Stimulated activated CD4-positive, alpha-beta T cell treated with anti-CD3 and anti-CD28 coated beads, TNF-alpha, amount 100 ng/mL, for 1 hour (primary cell): ENCODE measurements at places on chromosomes 16 and 17.

DNA sequence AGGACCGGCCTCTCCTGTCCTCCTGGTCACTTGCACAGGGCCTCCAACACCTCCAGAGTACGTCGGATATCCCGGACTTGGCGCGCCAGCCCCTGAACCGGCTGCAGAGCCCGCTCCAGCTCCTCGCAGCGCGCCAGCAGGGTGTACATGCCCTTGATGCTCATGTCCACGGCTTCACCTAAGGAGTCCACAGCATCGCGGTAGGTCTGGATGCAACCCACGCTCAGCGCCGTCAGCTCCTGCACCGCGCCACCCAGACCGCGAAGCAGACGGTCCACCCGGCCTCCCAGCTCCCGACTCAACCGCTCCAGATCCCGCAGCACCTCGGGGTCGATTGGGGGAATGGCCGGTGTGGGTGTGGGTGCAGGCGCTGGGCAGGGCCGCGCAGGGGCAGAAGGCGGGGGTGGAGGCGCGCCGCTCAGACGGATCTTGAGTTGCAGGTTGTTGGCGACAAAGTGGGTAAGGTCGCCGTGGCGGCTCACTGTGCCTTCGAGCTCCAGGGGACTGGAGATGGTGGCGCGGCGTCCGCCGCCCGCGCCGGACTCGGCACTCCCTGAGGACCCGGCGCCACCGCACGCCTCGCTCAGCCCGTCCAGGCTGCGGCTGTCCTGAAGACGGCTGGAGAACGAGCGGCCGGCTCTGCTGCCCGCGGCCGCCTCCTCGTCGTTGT is 804 bp downstream of the BORCS6 start:
- DNase-seq = no peak

DNA sequence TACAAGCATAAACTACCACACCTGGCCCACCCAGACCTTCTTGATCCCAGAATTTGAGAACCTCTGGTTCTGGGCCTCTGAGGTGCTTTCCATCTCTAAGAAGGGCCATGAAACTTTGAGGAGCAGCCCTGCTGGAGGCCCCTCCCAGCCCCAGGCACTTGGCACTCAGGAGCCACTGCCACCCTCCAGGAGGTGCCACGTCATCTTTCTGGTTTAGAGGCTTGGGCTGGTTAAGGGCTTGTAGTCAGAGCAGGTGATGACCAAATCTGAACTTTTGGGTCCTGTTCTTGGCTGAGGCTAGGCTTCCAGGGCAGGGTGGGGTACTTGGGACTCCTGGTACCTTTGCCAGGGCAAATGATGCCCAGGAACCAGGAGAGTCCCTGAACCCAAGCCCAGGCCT is 13.8 kb upstream of the DLX4 start:
- DNase-seq = no peak

DNA sequence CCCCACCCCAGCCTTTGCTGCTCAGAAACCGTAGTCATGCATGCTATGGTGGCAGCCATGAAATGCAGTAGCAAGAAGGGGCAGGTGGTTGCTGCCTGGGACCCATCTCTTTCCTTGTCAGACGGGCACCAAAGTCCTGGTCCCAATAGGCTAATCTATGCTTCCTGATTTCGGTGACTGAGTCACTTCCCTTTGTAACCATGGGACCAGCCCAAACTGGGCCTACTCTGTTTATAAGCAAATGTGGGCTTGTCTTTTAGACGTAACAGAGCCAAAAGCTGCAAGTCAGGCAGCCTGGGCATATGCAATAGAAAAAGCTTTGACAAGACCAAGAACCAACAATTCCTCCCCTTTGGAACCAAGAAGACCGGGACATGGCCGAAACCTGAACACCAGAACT is 99.1 kb upstream of the RBBP6 start:
- no peak for DNase-seq

DNA sequence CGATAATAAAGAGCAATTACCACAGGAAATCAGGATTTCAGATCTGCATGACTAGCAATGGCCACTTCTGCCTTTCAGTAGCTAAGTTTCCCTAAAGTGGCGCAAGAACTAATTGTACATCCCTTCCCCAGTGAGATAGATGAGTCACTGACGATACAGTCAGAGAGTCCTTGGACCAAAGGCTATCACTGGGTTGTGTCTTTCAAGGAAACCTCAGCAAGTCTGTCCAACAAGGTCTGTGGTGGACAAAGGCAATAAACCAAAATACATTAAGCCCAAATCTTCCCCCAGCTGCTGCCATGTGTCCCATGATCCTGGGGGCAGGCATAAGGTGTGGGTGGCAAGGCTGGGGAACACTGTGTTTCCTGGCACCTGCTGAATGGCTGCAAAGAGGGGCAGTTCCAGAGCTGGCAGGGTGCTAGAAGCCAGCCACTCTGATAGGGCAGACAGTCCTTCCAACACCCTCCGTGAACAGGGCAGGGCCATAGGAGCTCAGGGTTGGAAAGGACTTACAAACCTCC is 20.5 kb upstream of the MTMR4 start:
- no peak for DNase-seq

GRCh38 chr17:57617218-57617617 is 127.9 kb downstream of the CCDC182 start:
- DNase-seq = no peak

- DNase-seq = no peak
Measured at GRCh38 chr17:73186283-73187050, 6.4 kb upstream of the COG1 start.

DNA sequence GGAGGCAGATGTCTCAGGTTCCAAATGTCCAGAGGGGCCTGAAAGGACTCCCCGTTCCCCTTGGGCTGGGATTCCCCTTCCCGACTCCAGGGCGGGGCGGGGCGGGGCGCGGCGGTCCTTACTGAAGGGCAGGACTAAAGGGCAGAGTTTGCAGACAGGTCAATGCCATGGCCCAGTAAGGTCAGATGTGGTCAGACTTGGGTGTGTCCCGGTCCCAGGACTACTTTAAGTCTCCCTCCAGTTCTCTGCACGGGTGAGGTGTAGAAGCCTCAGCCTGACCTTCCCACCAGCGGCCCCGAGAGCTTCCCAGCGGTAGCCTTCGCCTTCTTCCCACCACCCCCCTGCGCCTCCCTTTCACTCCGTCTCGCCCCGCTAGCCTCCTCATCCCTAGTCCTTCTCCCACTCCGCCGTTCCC is 532 bp downstream of the KDM6B start:
- DNase-seq = peak; percentile 34

GRCh38 chr17:4858068-4858881 is 25.1 kb downstream of the MINK1 start:
- no peak for DNase-seq

GRCh38 chr17:44024271-44024663 is 9.5 kb upstream of the TMEM101 start:
- no peak for DNase-seq

DNA sequence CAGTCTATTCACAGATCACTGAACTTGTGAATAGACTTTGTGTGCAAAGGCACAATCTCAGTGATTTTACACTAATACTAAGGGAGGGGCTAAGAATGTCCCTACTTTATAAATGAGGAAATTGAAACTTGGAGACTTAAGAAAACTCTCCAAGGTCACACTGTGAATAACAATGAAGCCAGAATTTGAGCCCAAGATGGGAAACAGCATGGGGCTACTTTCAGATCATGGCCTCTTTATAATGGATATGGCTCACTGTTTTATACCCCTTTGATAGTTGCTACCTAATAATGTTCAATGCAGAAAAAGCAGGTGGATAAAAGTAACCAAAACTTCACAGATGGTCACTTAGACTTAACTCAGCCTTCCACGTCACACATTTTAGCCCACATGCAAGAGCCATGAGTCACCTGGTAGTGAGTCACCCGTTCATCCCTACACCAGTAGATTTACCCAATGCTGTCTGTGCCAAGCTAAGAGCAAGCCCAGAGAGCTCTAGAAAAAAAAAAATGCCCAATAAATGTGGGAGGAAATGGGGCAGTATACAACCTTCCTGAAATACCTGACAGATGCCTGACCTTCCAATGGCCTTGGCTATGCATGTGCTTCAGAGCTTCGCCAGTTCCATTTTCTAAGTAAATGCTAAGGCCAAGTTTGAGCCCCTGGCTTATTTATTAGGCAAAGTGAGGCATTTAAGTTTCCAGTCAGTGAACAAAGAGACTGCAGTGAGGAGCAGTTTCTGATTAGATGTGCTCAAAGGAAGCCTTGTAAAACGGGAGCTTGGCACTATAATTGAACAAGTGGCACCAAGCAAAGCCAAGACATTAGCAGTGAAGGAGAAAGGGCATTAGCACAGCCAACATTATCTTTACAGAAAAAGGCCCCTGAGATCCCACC is 219.7 kb downstream of the TMEM114 start:
- no peak for DNase-seq
